Right ventricle myocardium superior (tissue), 1 donor: ENCODE measurements at places on chromosomes 12 and 14. TPM values are rescaled to one million over a fixed set of nuclear protein-coding genes. Genes with fewer than 3 reads are reported as not detected.

- DNase-seq, result no peak
Observed at GRCh38 chr12:54004063-54004840, 4.3 kb downstream of the HOXC9 start.

Gene KRT80
- not detected for total RNA-seq

Gene GPD1
- total RNA-seq, result 38.3 TPM

- DNase-seq, result peak; percentile 40
Observed at GRCh38 chr12:23006413-23006812, 381.4 kb downstream of the ETNK1 start.

Gene VRTN
- not detected for total RNA-seq

- DNase-seq, result no peak
Observed at GRCh38 chr12:3273409-3273853, 196.3 kb downstream of the TSPAN9 start.

GRCh38 chr12:121792607-121793439 lies 665 bp downstream of the RHOF start:
- peak; percentile 77 for DNase-seq

DNA sequence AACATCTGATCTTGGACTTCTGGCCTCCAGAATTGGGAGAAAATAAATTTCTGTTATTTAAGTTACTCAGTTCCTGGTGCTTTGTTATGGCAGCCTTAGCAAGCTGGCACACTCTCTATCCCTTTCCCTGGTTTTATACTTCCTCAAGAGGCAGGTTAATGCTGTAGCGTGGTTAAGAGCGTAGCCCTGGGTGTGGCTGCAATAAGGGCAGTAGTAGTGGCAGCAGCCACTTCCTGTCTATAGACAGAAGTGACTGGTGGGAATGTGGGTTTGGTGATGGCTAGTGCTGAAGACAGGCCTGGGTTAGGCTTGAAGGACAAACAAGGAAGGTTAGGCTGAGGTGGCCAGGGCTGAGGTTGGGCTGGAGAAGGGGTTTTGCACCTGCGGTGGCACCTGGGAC lies 3.6 kb upstream of the LGALS3 start:
- peak; percentile 59 for DNase-seq

Gene GZMB
- 1.3 TPM for total RNA-seq

DNA sequence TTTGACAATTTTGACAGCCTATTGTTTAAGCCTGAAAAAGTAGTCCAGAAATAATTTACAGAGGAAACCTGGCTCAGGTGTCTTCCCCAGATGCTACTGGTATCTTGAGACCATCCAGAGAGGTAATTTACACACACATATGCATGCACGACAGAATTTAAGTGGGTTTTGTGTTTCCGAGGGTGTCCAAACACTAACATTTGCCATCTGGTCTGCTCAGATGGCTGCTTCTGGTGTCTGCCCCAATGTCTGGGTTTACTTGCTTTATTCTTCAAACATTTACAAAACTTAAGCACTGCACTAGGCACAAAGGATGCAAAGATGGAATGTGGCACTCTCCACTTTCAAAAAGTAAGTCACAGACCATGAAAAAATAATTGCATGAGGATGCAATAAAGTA lies 226.6 kb upstream of the EGLN3 start:
- no peak for DNase-seq

GRCh38 chr14:46626876-46627275 lies 24.7 kb downstream of the RPL10L start:
- DNase-seq, result no peak

GRCh38 chr12:118290130-118290529 lies 82.6 kb downstream of the TAOK3 start:
- no peak for DNase-seq

Gene HCAR3
- not detected for total RNA-seq

GRCh38 chr12:38744041-38744440 lies 161.3 kb downstream of the CPNE8 start:
- no peak for DNase-seq

GRCh38 chr12:1481326-1481725 lies 113.1 kb downstream of the FBXL14 start:
- DNase-seq, result no peak

GRCh38 chr14:56195223-56195622 lies 77.0 kb downstream of the PELI2 start:
- no peak for DNase-seq

Gene DACT1
- total RNA-seq, result 2.4 TPM

GRCh38 chr14:82451675-82452074 lies 918.0 kb upstream of the SEL1L start:
- no peak for DNase-seq

DNA sequence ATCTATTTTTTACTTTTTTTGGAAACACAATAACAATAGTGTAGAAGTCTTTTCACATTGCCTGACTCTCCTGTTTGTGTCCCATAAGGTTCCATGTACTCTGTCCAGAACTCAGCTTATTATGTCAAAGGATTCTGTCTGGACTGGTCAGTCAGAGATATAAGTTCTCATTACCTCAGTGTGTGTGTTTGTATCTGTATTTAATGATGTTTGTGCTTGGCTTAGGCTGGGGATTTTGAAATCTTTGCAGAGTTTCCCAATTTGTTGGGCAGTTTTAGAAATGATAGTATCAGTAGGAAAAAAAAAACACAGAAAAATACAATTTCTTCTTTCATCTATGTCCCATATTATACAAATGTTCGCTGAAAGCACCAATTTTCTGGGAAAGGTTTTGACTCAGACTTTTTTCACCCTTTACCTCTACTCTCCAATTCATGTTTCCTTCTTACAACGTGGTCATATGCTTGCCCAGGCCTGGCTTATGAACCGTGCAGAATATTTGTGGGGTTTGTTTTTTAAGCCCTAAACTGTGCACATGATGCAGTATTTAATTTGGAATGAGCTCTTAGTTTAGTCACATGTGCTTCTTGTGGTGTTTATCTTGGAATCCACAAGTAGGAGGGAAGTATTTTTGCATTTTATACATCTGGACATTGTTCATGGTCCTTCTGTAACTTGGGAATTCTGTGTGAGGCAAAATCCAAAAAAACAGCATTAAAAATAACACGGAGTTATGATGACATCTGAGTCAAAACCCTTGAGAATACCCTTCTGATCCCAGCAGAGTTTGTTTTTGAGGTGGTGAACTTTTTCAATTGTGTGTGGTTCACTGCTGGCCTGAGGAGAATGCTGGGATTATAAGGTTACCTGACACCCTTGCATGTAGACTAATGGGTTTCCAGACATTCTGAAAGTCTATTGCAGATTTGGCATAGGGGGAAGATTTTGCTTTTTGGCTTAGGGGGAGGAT lies 121.2 kb downstream of the RAD51B start:
- DNase-seq, result no peak

DNA sequence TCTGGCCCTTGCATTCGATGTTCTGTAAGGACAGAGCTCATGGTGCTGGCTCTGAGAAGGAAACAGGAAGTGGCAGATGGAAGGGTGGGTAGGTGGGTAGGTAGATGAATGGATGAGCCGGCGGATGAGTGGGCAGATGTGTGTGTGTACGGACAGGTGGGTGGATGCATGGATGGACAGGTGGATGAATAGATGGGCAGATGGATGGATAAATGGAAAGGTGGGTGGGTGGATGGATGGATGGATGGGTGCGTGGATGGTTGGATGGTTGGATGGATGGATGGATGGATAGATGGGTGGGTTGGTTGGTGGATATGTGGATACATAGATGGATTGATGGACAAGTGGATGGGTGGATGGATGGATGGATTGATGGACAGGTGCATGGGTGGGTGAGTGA lies 27.6 kb upstream of the PPP1R13B start:
- no peak for DNase-seq

- DNase-seq, result no peak
Observed at GRCh38 chr14:29648045-29648444, 279.6 kb downstream of the PRKD1 start.

- DNase-seq, result no peak
Observed at GRCh38 chr14:100384819-100385813, 62.0 kb downstream of the SLC25A47 start.

DNA sequence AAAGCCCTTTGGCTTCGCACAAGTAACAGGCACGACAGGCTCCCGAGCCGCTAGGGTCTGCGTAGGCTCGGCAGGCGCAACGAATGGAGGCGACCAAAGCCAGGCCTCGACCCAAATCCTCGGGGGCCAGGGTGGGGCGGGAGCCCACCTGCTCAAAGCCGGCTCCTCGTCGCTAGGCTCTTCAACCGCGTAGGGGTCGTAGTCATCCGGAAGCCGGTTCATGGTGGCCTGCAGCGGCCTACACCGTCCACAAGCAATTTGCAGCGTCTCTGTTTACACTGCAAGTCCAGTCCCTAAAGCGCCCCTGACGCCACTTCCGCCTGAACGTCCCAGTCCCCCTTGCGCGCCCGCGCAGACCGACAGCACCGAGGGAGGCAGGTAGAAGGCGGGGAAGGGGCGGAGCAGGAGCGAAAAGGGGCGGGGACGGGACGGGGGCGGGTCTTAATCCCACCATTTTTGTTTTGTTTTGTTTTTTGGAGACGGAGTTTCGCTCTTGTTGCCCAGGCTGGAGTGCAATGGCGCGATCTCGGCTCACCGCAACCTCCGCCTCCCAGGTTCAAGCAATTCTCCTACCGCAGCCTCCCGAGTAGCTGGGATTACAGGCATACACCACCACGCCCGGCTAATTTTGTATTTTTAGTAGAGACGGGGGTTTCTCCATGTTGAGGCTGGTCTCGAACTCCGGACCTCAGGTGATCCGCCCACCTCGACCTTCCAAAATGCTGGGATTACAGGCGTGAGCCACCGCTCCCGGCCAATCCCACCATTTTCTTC lies at the start of gene EAPP:
Gene EAPP (minus strand): TSS at position 295 of the 774 bp plus-strand sequence. CDS start 73 bp downstream, at position 222.
- DNase-seq, result peak; percentile 99
